Upper lobe of left lung (tissue), 6 donors: ENCODE measurements at places on chromosomes 2 and 18. TPM values are rescaled to one million over a fixed set of nuclear protein-coding genes. Genes with fewer than 3 reads are reported as not detected.

DNA sequence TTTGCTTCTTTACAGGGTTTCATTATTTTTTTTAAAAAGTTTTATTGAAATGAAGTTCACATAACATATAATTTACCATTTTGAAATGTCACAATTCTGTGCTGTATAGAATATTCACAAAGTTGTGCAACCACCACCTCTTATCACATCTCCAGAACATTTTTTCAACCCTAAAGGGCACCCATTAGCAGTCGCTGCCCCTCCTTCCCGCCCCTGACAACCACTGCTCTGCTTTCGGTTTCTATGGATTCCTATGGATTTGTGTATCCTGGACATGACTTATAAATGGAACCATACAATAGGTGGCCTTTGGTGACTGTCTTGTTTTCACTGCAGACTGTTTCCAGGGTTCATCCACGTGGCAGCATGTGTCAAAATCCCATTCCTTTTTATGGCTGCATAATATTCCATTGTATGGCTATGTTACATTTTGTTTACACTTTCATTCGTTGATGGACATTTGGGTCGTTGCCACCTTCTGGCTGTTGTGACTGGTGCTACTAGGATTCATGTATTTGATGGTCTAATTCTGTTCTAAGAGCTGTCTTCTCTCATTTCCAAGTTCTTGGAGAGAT is 52.6 kb downstream of the SH3BP4 start:
- no peak overlapping the region for H3K4me3 ChIP-seq
- no peaks in the 10 kb centered on the region for H3K36me3 ChIP-seq
- no peak overlapping the region for H3K27ac ChIP-seq
- H3K4me1 ChIP-seq: peaks cover 28% of the 10 kb centered on the region

- no peaks in the 10 kb centered on the region for H3K4me1 ChIP-seq
- no peak overlapping the region for H3K4me3 ChIP-seq
- DNase-seq: no peak
Observed at GRCh38 chr2:137190411-137191195, 425.3 kb downstream of the THSD7B start.

- DNase-seq: no peak
- peaks cover 13% of the 10 kb centered on the region for H3K4me1 ChIP-seq
- no peak overlapping the region for H3K27ac ChIP-seq
- no peak overlapping the region for H3K4me3 ChIP-seq
- no peaks in the 10 kb centered on the region for H3K27me3 ChIP-seq
Observed at GRCh38 chr2:156456616-156457015, 20.4 kb downstream of the GPD2 start.

The GDF7 gene
- total RNA-seq: 0.33 TPM

The ACVR1C gene
- total RNA-seq: not detected

DNA sequence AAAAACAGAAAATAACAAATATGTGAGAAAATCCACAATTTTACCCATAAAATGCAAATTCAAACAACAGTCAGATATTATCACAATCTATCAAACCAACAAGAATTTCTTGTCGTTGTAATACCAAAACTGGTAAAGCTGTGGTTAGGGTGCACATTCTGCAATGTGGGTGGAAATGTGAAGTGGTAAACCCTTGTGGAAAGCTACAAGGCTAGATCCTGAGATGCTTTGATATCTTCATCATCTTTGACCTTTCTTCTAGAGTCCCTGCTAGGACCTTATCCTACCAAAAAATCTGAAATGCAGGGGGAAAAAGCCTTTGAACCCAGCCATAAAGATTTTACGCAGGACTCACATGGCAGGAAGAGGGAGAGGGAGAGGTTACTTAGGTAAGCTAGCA is 17.2 kb upstream of the ATG16L1 start:
- no peak for DNase-seq
- H3K27me3 ChIP-seq: no peaks in the 10 kb centered on the region
- H3K36me3 ChIP-seq: no peaks in the 10 kb centered on the region
- H3K4me3 ChIP-seq: no peak overlapping the region
- no peaks in the 10 kb centered on the region for H3K4me1 ChIP-seq
